ENCODE measurements at places on chromosomes 7 and 10.
A peak's percentile ranks its signal among the peaks of the same experiment; 100 is the strongest.

DNA sequence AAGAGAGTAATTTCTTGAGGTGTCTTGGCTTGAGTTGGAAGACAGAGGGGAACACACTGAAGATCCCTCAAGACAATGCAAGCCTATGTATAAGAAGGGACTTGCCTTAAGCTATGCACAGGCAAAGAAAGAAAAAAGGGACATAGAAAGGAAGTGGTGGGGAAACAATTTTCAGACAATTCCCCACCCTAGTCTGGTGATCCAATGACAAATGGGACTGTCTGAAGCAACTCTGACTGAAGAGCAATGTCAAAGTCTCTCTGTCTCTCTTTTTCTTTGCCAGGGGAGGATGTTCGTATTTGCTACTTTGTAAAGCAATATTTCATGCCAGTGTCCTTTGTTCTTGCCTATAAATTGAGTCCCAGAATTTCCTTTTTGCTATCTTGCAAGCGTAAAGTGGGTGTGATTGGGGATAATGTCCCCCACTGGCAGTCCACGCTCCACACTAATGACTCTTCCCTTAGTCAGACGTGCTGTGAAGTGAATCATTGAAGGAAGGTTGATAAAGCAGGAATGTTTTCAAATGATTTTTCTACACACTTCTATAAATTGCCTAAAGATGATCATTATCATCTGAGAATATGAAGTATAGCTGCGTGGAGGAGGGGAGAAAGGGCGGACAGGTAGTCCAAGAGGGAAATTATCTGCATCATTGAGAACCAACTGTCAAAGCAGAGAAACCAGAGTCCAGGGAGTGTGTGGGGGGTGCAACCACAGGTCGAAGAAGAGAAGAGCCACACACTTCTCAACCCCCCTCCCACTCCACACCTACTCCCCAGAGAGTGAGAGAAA lies 243.8 kb upstream of the ETV1 start:
- DNase-seq = no peak

- DNase-seq = no peak
Observed at GRCh38 chr10:123496375-123496774, 169.8 kb upstream of the GPR26 start.

GRCh38 chr7:29917641-29918040 lies 72.0 kb downstream of the SCRN1 start:
- DNase-seq = no peak

DNA sequence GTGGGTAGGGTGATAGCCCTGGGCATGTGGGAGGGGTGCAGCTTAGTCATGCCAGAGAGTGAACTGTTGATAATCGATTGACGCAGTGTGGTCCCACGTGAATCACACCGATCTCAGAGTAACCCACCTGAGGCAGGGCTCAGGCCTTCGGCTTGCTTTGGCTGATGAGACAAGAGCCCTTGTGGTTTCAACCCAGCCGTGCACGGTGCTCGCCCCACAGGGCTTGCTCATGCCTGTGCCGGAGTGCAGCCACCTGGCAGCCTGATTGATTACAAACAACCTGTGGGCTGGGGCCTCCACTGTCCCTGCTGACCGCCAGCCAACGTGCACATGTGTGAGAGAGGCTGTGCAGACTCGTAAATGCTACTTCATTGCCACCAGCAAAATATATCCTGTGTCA lies 144.9 kb upstream of the ADARB2 start:
- no peak for DNase-seq

DNA sequence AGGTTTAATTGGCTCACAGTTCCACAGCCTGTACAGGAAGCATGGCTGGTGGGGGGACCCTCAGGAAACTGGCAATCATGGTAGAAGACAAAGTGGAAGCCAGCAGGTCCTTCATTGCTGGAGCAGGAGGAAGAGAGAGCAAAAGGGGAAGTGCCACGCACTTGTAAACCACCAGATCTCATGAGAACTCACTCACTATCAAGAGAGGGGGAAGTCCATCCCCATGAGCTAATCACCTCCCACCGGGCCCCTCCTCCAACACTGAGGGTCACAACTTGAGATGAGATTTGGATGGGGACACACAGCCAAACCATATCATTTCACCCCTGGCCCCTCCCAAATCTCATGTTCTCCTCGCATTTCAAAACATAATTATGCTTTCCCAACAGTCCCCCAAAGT lies 171.9 kb upstream of the CACNA2D1 start:
- DNase-seq = no peak

- DNase-seq = peak; percentile 24
Observed at GRCh38 chr10:1643161-1643907, 94.0 kb downstream of the ADARB2 start.

GRCh38 chr10:91797048-91797690 lies 1.1 kb upstream of the TNKS2 start:
- DNase-seq = no peak

- no peak for DNase-seq
Observed at GRCh38 chr10:33279276-33279675, 55.2 kb downstream of the NRP1 start.

DNA sequence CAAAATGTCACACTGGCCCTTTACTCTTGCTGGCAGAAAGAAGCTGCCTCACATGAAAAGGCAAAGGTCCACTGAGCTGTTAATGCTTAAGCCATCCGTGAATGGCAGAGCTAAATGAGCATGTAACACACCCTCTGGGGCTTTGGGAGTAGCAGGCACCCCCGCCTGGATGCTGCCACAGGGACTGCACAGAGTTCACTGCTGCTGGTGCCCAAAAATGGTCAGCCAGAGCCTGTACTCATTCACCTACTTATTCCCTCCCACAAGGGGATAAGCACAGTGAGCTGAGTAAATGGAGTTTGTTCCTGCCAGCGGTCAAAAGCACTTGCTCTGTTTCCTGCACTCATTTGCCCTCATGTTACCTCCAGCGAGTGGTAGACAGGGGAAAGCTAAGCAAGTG lies 374.0 kb upstream of the STEAP1 start:
- no peak for DNase-seq

- no peak for DNase-seq
Observed at GRCh38 chr7:22675917-22676343, 51.1 kb upstream of the IL6 start.

GRCh38 chr7:101635484-101635883 lies 6.4 kb upstream of the MYL10 start:
- DNase-seq = no peak

- no peak for DNase-seq
Observed at GRCh38 chr10:3835770-3836169, 50.8 kb upstream of the KLF6 start.

DNA sequence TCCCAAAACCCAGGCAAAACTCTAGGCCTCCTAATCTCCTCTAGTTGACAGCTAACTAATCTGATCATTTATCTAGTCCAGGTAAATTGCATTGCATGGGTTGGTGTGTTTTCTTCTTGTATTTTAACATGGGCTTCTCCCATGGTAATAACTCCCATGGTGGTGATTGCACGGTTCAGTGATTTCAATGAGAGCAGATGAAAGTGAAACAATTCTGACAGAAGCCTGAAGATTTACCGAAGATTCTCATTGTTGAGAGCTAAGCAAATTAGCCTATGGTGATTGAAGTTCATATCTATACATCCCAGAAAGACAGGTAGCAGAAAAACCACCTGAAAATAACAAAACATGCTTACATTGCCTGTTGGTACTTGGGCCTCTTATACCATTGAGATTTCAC lies 26.6 kb upstream of the LIPN start:
- DNase-seq = no peak

DNA sequence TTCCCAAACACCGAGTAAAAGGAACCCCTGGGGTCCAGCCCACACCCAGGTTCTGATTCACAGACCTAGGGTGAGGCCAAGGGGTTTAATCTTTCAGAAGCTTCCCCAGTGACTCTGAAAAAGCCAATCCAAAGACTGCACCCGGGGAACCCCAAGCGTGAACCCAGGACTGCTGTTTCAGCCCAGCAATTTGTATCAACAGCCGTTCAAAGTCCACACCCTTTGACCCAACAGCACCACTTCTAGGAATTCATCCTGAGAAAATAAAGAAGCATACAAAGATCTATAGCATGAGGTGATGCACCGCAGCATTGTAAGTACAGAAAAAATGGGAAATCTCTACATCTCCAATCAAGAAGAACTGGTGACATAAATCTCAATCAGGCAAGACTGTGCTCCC lies 24.4 kb downstream of the DLG5 start:
- DNase-seq = no peak

DNA sequence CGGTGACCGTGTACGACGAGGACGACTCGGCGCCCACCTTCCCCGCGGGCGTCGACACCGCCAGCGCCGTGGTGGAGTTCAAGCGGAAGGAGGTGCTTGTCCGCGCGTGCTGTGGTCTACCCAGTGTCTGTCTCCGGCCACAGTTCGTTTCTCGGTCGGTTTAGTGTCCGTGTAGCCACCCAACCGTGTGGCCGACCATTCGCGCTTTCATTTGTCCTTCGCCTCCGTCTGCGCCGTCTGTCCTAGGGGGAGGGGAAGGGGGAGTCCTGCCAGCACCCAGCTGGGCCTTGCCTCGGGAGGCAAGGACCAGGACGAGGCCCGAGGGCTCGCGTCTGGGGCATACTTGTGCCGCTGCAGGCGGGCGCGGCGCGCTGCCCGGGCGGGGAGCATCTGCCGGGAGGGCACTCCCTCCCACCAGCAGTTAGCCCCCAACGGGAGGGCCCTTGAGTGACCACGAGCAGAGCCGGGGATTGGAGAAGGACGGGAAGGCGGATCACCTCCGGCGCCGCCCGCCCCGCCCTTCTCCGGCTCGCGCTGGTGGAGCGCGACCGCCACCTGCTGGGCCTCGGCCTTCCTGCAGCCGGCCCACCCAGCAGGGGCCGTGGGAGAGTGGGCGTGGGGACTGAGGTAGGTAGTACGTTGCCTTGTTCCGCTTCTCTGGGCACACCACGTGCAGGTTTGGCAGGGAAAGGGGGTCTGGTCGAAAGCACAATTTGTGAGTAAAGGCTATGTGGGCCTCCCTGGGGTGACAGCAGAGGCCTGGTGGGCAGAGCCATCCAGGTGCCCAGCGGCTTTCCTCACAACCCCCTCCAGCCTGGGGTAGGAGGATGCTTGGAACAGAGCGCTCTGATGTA lies 28.5 kb downstream of the RET start:
- peak; percentile 84 for DNase-seq

- no peak for DNase-seq
Observed at GRCh38 chr10:3077940-3078630, 10.7 kb downstream of the PFKP start.

- DNase-seq = no peak
Observed at GRCh38 chr7:36526863-36527548, 137.3 kb downstream of the ANLN start.

DNA sequence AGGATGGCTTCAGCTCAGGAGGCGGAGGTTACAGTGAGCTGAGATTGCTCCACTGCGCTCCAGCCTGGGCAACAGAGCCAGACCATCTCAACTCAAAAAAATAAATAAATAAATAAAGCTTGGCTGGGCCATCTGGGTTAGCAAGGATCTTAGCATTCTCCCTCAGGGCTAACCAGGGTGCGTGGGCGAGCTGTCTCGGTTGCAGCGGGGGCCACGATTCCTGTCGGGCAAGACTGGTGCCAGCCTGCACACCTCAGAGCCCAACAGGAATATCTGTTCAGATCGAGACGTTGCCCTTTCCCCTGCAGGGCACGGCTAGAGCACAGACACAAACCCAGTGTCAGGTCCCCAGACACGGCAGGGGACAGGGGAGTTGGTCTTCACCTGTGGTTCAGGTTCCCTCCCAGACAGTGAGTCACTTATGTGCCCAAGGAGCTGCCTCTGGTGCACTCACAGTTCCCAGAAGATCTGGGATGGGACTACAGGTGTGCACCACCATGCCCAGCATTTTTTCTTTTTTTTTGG lies 75.5 kb upstream of the GTF2I start:
- no peak for DNase-seq

DNA sequence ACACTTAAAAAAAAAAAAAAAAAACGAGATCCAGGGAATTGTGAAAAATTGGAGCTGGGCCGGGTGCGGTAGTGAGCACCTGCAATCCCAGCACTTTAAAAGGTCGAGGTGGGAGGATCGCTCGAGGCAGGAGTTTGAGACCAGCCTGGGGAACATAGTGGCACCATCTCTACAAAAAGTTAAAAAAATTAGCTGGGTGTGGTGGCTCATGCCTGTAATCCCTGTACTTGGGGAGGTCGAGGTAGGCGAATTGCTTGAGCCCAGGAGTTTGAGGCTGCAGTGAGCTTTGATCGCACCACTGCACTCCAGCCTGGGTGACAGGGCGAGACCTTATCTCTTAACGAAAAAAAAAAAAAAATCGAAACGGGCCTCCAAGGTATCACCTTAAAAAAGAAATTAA lies 2.0 kb downstream of the CLDN4 start:
- DNase-seq = no peak

DNA sequence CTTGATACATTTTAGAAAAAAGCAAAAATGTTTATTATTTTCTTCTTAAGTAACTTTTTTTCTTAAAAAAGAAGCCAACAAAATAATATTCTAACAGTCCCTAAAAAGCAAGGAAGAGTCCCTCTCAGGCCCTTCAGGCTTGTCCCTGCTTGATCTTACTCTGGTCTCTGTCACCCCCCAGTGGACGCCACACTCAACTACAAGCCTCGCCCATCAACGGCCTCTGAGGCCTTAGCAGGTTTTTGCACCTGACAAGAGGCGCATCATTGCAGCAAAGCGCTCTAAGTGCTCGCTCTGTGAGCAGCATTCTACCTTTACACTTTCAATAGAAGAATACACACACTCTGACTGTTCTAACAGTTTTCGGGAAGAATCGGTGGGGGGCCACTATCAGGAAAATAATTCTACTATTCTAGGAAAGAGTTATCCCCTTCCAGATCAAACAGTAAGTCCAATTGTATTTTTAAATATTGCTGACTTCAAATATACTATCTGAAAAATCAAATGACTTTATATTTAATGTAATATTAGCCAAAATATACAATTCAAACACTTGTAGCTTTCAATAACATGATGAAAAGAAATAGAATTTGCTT lies 139.2 kb downstream of the USP6NL start:
- peak; percentile 76 for DNase-seq

- DNase-seq = no peak
Observed at GRCh38 chr7:137592232-137592896, 248.8 kb upstream of the PTN start.

DNA sequence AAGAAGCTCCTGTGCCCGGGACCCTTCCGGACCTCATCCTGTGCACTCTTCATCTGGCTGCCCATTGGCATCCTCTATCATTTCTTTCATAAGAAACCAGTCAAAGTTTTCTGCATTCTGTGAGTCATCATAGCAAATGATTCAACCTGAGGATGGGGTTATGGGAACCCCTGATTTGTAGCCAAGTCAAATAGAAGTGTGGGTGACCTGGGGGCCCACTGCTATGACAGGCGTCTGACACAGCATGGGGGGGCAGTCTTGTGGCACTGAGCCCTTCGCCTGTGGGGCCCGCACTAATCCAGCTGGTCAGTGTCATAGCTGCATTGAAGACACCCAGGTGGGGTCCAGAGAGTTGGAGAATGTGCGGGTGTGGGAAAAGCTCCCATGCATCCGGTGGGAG lies 230.4 kb downstream of the USP6NL start:
- DNase-seq = peak; percentile 14

- DNase-seq = no peak
Observed at GRCh38 chr7:131039355-131039762, 288.3 kb upstream of the MKLN1 start.

DNA sequence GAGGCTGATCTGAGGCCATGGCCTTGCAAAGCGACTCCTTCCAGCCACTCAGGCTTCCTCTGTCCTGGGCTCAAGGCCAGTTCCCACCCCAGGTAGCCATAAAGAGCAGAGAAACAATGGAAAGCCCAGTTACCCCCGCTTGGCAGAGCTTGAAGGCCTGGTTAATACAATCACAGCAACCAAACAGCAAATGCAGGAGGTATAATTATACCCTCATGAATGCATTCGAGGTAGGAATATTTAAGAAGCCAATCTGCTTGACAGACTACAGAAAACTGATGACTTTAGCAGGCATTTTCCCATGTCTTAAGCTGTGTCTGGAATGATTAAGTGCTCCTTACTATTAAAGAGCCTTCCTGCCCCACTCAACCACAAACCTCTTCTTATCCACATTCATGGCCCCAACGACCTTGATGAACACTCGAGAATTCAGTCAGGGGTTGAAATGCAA lies 114.1 kb upstream of the MACROH2A2 start:
- no peak for DNase-seq

All from activated naive CD8-positive, alpha-beta T cell treated with anti-CD3 and anti-CD28 coated beads, Interleukin-2, amount 50 U/mL, for 24 hours (primary cell).